Chondrocyte (in vitro differentiated cells): ENCODE measurements at places on chromosomes 7 and 10. TPM values are rescaled to one million over a fixed set of nuclear protein-coding genes. Genes with fewer than 3 reads are reported as not detected.

- no peak for DNase-seq
- H3K4me3 ChIP-seq = no peak overlapping the region
- peaks cover 44% of the 10 kb centered on the region for H3K4me1 ChIP-seq
- no peaks in the 10 kb centered on the region for H3K27me3 ChIP-seq
Measured at GRCh38 chr10:103154521-103155299, 38.4 kb downstream of the NT5C2 start.

Gene MRLN
- total RNA-seq = not detected in 3 replicates

Gene SORCS1
- not detected in 3 replicates for total RNA-seq

- no peak for DNase-seq
- H3K27ac ChIP-seq = peak overlapping the region; percentile 95
- no peaks in the 10 kb centered on the region for H3K27me3 ChIP-seq
- H3K36me3 ChIP-seq = peaks cover 32% of the 10 kb centered on the region
Measured at GRCh38 chr10:90919683-90920574, 958 bp downstream of the ANKRD1 start.

Gene VPS37D
- total RNA-seq = 4.9 to 6.6 TPM (median 6.2 TPM) in 3 replicates

DNA sequence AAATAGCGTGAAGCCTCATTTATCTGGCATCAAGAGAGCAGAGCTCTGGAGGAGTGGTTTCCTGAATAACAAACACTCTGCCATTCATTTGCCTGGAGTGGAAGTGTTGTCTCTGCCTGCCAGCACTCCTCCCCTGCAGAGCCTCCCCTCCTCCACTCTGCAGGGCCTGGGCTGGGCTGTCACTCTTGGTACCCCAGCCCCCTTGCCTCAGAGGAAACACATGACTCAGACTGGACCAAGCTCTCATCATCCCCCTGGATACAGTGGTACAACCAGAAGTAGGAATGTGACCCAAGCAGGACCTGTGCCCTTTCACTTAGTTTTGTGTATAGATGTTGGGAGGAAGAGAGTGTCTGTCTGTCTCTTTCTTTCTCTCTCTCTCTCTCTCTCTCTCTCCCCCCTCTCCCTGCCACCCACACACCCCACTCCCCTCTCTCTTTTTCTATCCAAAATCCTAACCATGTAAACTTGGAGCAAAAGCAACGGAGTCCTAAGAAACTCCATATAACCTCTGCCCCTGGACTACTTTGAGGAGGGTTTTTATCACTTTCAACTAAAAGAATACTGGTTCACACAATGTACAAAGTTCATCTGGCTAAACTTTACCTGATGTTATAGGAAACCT, 43.9 kb downstream of the DOCK4 start:
- DNase-seq = no peak
- H3K4me1 ChIP-seq = peaks cover 56% of the 10 kb centered on the region
- no peaks in the 10 kb centered on the region for H3K27me3 ChIP-seq
